ENCODE measurements at places on chromosomes 2 and 18. TPM values are rescaled to one million over a fixed set of nuclear protein-coding genes. Genes with fewer than 3 reads are reported as not detected.
A peak's percentile ranks its signal among the peaks of the same experiment; 100 is the strongest.

DNA sequence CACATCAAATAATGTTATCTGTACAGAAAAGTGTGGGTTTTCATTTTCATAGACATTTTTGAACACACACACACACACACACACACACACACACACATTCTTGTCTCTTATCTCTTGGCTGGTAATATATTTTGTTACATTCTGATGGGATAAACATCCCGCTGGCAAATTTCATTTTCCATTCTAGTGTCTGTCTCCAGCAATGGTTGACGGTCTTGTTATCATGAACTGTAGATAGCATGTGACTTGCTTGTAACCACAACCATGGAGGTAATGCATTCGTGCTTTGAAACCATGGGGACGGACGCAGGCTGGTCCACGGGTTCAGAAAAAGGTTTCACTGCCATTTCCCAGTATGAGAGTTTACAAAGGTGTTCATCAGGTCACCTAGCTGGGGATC lies 156.4 kb downstream of the PPP1R1C start:
- no peak overlapping the region for H3K4me3 ChIP-seq
- peaks cover 2% of the 10 kb centered on the region for H3K27me3 ChIP-seq
- DNase-seq: no peak
- H3K4me1 ChIP-seq: no peaks in the 10 kb centered on the region

GRCh38 chr2:1192121-1192520 lies 221.1 kb upstream of the TPO start:
- H3K4me3 ChIP-seq: no peak overlapping the region
- no peaks in the 10 kb centered on the region for H3K27me3 ChIP-seq
- no peak for DNase-seq
- H3K4me1 ChIP-seq: no peaks in the 10 kb centered on the region
- H3K27ac ChIP-seq: no peak overlapping the region

- no peak overlapping the region for H3K4me3 ChIP-seq
- no peaks in the 10 kb centered on the region for H3K27me3 ChIP-seq
- no peaks in the 10 kb centered on the region for H3K36me3 ChIP-seq
- no peaks in the 10 kb centered on the region for H3K4me1 ChIP-seq
- H3K27ac ChIP-seq: no peak overlapping the region
- DNase-seq: no peak
These were observed 458.3 kb upstream of the SYT4 start for GRCh38 chr18:43735570-43735969.

DNA sequence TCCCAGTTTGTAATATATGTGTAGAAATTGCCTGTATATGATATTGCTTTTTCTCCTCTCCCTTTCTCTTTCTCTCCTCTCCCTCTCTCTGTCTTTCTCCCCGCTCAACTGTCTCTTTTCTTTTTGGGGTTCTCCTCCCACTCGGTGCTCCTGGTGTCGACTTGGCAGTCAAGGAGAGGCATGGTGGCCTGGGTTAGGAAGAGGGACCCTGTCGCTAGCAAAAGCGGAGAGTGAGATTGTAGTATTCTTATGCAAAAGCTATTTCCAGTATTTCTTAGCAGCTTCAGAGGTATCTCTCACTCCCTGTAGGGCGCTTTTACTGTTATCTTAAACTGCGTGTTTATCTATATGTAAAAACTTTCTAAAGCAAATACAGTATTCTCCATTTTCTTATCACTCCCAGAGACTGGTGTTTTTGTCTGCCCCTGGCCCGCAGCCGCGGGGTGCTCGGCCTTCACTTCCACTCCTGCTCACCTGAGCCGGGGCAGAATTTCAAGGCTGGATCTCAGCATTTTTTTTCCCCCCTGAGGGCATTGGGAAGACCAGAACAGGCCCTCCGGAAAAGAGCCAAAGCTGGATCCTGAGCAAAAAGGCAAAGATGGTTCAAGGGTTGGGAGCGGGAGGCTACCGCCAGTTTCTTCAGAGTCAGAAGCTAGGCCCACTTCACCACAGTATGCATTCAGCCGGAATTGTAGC lies 4.3 kb downstream of the SIX3 start:
- H3K4me1 ChIP-seq: peaks cover 32% of the 10 kb centered on the region
- no peak overlapping the region for H3K4me3 ChIP-seq
- no peak for DNase-seq
- no peaks in the 10 kb centered on the region for H3K36me3 ChIP-seq

- no peaks in the 10 kb centered on the region for H3K4me1 ChIP-seq
- no peak for DNase-seq
- no peak overlapping the region for H3K27ac ChIP-seq
- H3K4me3 ChIP-seq: no peak overlapping the region
These were observed 246.9 kb downstream of the GLI2 start for GRCh38 chr2:120982598-120982997.

- no peak for DNase-seq
- no peaks in the 10 kb centered on the region for H3K27me3 ChIP-seq
- H3K36me3 ChIP-seq: no peaks in the 10 kb centered on the region
- peak overlapping the region; percentile 75 for H3K4me3 ChIP-seq
These were observed 36.8 kb upstream of the EML4 start for GRCh38 chr2:42132191-42132965.

DNA sequence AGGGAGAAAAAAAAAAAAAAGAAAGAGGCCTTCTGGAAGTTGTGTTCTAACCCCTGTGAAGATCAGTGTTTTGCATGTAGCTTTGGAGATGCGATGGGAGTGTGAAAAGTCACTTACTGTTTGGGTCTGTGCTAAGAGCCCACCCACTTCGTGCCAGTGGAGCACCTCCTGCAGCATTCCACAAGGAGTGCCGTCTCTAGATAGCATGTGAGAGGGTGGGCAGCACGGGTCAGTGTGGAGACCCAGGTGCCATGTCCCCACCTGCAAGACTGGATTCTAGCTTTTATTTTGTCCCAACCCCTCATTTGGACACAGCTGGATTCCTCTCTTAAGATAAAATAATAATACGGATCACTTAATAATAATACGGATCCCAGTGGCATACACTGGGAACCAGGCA lies 12.5 kb upstream of the TMEM185B start:
- no peaks in the 10 kb centered on the region for H3K27me3 ChIP-seq
- no peak overlapping the region for H3K27ac ChIP-seq
- H3K4me1 ChIP-seq: peaks cover 31% of the 10 kb centered on the region
- no peak for DNase-seq
- H3K4me3 ChIP-seq: no peak overlapping the region

GRCh38 chr2:17059458-17059857 lies 393.8 kb upstream of the CYRIA start:
- no peak for DNase-seq
- no peaks in the 10 kb centered on the region for H3K36me3 ChIP-seq
- H3K4me3 ChIP-seq: no peak overlapping the region
- no peaks in the 10 kb centered on the region for H3K27me3 ChIP-seq
- no peaks in the 10 kb centered on the region for H3K4me1 ChIP-seq

- H3K27me3 ChIP-seq: peaks cover 8% of the 10 kb centered on the region
- H3K27ac ChIP-seq: no peak overlapping the region
These were observed 164.0 kb downstream of the GPD2 start for GRCh38 chr2:156600196-156600595.

DNA sequence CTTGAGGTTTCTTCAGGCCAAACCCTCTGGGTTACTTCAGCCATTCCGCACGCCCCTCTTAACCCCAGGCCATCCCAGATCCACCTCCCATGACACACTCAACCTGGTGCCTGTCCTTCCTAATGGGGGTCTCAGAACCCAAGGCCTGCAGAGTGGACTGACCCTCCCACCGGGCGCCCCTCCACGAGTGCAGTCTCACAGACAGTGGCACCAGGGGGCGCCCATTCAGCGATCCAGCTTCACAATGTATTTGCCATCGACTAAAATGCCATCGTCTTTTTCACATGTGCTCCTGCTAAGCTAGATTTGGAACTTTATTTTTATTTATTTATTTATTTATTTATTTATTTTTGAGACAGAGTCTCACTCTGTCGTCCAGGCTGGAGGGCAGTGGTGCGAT lies 38.5 kb downstream of the INPP5D start:
- peaks cover 60% of the 10 kb centered on the region for H3K4me1 ChIP-seq
- peaks cover 35% of the 10 kb centered on the region for H3K36me3 ChIP-seq
- no peak for DNase-seq
- H3K27ac ChIP-seq: no peak overlapping the region
- no peak overlapping the region for H3K4me3 ChIP-seq
- H3K27me3 ChIP-seq: no peaks in the 10 kb centered on the region

GRCh38 chr2:28986429-28986828 lies 5.3 kb downstream of the TOGARAM2 start:
- no peaks in the 10 kb centered on the region for H3K27me3 ChIP-seq
- no peak overlapping the region for H3K4me3 ChIP-seq
- H3K4me1 ChIP-seq: no peaks in the 10 kb centered on the region
- DNase-seq: no peak
- no peaks in the 10 kb centered on the region for H3K36me3 ChIP-seq

DNA sequence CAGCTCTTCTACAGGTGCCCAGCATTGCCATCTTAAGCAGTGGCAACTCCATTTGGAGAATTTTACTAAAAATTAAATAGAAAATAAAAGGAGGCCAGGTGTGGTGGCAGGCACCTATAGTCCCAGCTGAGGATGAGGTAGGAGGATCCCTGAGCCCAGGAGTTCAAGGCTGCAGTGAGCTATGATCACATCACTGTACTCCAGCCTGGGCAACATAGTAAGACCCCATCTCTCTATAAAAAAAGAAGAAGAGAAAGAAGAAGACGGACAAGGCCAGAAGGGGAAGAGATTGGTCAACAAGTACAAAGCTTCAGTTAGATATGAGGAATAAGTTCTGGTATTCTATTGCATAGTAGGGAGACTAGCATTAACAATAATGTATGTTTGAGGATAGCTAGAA lies 21.7 kb upstream of the HNRNPA3 start:
- no peak overlapping the region for H3K27ac ChIP-seq
- DNase-seq: no peak
- no peak overlapping the region for H3K4me3 ChIP-seq
- H3K4me1 ChIP-seq: peaks cover 3% of the 10 kb centered on the region
- H3K27me3 ChIP-seq: no peaks in the 10 kb centered on the region

TRIM43 gene
- total RNA-seq: not detected

ZAP70 gene
- 218 TPM for total RNA-seq

ALLC gene
- total RNA-seq: not detected

ATG16L1 gene
- 22.1 TPM for total RNA-seq

FEV gene
- not detected for total RNA-seq

Measured in activated CD8-positive, alpha-beta T cell treated with anti-CD3 and anti-CD28 coated beads for 36 hours (primary cell).